ENCODE measurements at places on chromosomes 3 and 15.

GRCh38 chr3:50274371-50275104 is 4.3 kb upstream of the LSMEM2 start:
- H3K27me3 ChIP-seq, result peaks cover 8% of the 10 kb centered on the region
- peak; percentile 77 for DNase-seq
- H3K4me3 ChIP-seq, result no peak overlapping the region
- H3K4me1 ChIP-seq, result peaks cover 17% of the 10 kb centered on the region
- H3K27ac ChIP-seq, result no peak overlapping the region

DNA sequence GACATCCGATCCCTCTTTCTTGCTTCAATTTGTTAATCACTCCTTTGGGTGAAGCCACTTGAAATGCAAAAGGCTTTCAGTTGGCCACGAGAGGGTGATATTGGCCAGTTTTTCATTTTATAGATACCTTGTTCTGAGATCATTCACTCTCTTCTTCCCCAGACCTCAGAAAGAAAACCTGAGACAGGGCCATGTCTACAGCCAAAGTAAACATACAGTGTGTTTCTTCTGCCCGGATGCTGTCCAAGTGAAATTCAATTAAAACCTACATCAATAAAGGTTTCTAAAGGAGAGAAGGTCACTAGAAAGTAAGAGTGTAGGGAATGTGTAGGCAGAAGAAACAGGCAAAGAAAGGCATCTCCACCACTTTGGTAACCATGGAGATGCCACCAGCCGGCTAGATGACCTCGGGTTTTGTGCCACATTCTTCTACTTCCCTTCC is 39.5 kb upstream of the FMN1 start:
- no peaks in the 10 kb centered on the region for H3K27me3 ChIP-seq
- no peaks in the 10 kb centered on the region for H3K4me1 ChIP-seq
- no peak overlapping the region for H3K27ac ChIP-seq
- no peaks in the 10 kb centered on the region for H3K36me3 ChIP-seq

DNA sequence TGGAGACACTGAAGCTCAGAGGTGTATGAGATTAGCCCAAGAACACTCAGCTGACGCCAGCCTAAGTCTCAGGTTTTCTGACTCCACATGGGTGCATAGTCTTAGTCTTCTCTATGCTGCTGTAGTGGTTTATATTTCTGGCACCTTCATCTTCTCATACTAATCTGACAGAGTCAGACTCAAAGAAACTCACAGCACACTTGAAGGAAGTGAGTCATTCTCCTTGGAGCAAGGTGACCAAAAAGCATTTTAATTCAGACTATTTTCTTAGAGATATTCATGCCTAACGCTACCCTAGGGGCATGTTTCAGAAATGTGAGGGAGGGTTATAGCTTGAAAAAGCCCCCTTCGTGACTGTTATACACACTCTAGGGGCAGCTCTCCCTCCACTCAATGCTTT is 775.3 kb upstream of the ARPP21 start:
- DNase-seq, result no peak
- H3K27me3 ChIP-seq, result no peaks in the 10 kb centered on the region
- no peak overlapping the region for H3K27ac ChIP-seq

DNA sequence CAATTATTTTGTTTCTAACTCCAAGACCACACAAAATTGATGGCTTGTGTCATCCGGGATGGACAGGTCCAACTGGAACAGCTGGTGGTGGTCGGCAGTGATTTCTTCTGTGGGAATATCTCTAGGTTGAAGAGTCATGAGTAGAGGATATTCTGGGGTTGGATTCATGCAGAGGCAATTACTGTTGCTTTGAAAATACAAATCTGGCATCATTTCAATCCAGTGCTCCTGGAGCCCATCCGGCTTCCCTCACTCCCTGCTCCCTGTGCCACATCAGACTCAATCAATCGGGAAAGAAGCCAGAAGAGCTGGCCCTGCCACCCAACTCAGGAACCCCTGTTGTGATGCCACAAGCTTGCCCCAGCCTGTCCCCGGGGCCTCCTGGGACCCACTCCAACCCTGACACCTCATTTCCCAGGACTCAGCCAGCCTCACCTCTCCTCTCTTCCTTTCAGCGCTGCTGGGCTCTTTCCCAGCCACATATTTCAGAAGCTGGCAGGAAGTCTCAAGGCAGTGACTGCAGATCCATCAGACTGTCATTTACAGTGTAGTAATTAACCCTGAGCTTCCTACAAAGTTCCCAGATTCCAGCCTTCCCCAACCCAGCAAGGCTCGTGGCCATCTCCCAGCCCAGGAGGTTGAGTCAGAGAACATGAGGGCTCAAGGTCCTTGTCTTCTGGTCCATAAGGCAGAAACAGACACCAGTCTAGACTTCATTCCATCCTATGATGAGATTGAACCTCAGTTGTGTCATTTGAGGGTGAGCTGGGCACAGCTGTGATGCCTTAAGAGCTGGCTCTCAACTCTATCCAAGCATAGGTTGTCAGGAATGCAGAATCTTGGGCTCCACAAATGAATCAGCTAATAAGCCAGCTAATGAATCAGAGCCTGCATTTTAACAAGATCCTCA is 114.0 kb downstream of the FAM174B start:
- no peaks in the 10 kb centered on the region for H3K4me1 ChIP-seq
- no peak for DNase-seq
- no peak overlapping the region for H3K27ac ChIP-seq
- H3K36me3 ChIP-seq, result no peaks in the 10 kb centered on the region
- H3K27me3 ChIP-seq, result no peaks in the 10 kb centered on the region

DNA sequence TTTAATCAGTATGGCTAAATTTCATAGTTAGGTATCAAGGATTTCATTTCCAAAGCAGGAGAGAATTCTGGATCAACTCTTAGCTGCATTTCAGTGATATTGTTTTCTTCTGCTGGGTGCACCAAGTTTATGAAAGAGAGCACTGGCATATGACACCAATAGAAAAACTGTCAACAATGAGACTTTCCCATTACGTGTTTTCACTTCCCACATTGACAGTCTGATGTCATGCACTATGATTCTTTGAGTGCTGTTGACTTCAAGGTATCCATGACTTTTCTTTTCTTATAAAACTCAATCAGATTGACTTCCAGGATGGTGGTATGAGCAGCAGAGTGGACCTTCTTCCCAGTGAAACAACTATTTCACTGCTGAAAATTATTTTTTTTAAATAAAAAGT is 476.1 kb downstream of the EDEM1 start:
- H3K36me3 ChIP-seq, result no peaks in the 10 kb centered on the region
- H3K4me1 ChIP-seq, result no peaks in the 10 kb centered on the region
- no peak overlapping the region for H3K4me3 ChIP-seq
- no peak overlapping the region for H3K27ac ChIP-seq
- H3K27me3 ChIP-seq, result no peaks in the 10 kb centered on the region

GRCh38 chr3:148205977-148206376 is 491.7 kb upstream of the AGTR1 start:
- no peak for DNase-seq
- H3K4me3 ChIP-seq, result no peak overlapping the region
- no peaks in the 10 kb centered on the region for H3K4me1 ChIP-seq
- H3K36me3 ChIP-seq, result no peaks in the 10 kb centered on the region
- no peak overlapping the region for H3K27ac ChIP-seq

DNA sequence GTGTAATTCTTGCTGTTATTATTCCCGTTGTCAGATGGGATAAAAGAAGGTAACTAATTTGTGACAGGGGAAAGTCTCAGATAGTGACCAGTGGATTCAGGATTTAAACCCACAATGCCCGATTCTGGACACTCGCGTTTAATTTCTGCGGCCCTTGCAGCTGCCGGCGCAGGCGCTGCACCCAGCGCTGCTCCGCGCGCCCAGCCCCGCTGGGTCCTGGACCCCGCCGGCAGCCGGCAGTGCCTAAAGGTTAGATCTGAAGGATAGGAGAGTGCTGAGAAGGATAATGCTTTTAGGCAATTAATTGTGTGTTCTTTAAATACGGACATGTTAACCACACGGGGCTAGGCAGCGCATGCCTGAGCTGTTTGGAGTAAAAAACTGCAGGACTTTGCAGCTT is 3.6 kb upstream of the MKRN3 start:
- no peak for DNase-seq
- no peaks in the 10 kb centered on the region for H3K36me3 ChIP-seq
- H3K27me3 ChIP-seq, result no peaks in the 10 kb centered on the region
- H3K4me3 ChIP-seq, result no peak overlapping the region
- no peak overlapping the region for H3K27ac ChIP-seq

DNA sequence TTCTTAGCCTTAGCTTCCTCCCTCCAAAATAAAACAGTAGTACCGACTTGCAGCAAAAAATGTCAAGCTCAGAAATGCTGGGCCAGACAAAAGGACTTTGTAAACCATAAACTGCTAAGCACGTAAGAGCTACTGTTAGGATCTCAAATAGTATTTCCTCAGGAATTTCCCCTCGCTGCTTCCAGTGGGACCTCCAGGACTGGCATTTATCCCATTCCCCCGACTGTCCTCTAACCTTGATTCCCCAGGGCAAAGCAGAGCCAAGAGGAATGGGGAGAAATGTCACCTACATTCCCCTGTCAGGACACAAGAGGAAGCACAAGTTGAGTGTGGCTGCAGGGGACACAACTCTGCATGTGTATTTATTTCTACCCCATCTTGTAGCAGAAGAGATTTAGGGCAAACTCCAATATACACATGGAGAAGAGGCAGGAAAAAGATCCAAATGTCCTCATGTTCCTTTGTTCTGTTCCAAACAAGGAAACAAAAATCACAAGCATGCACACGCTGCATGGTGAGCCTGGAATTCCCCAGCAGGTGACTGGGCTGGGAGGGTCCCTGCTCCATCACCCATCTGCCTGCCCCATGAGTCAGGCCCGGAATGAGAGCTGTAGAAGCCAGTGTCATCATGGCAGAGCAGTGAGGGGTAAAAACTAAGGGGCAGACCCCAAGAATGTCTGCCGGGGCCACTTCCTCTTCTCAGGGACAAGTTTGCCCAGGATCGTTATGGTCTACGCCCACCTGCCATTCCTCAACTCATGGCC is 4.2 kb downstream of the STOML1 start:
- no peaks in the 10 kb centered on the region for H3K27me3 ChIP-seq
- H3K27ac ChIP-seq, result peak overlapping the region; percentile 10
- H3K4me1 ChIP-seq, result peaks cover 37% of the 10 kb centered on the region
- DNase-seq, result peak; percentile 82

DNA sequence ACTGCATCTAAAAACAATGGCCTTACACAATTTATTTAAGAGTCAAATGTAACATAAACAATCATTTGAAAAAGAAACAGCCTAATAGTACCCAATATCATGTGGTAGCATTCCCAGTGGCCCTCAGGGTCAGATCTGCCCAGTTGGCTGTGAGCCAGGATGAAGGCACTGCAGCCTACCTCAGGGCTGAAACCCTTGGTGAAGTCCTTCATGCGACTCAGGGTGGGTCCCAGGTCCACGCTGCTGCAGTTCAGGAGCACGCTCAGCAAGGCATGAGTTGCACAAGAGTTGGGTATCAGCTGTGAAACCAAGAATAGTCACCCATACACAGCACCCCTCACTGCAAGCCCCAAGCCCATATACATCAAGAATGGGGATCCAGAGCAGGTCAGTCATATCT is 37.1 kb downstream of the SEMA3G start:
- H3K4me3 ChIP-seq, result no peak overlapping the region
- H3K27me3 ChIP-seq, result no peaks in the 10 kb centered on the region

- H3K4me3 ChIP-seq, result no peak overlapping the region
- no peaks in the 10 kb centered on the region for H3K27me3 ChIP-seq
- DNase-seq, result no peak
- peak overlapping the region; percentile 53 for H3K27ac ChIP-seq
- H3K4me1 ChIP-seq, result no peaks in the 10 kb centered on the region
- no peaks in the 10 kb centered on the region for H3K36me3 ChIP-seq
These were observed 144.1 kb downstream of the FEZF2 start for GRCh38 chr3:62229211-62229610.

DNA sequence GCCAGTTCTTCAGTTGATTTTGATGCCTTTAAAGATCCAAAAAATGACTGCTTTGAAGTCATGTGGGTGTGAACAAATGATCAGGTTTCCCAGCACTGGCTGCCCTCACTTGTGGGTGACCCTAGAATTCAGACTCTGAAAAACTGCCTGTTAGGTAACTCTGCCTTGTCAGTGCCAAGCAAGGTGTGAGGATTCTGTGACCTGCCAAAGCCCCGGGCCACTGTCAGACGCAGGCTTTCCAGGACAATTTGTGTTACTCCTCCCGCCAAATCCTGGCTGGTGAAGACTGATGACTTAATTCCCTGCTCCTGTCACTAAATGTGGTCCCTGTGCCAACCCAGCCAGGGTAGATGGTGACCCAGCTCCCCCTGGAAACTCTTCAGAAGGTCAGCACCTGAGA is 99.2 kb upstream of the PSMD6 start:
- H3K27ac ChIP-seq, result no peak overlapping the region
- no peaks in the 10 kb centered on the region for H3K4me1 ChIP-seq
- H3K27me3 ChIP-seq, result no peaks in the 10 kb centered on the region
- DNase-seq, result no peak
- peaks cover 2% of the 10 kb centered on the region for H3K36me3 ChIP-seq

DNA sequence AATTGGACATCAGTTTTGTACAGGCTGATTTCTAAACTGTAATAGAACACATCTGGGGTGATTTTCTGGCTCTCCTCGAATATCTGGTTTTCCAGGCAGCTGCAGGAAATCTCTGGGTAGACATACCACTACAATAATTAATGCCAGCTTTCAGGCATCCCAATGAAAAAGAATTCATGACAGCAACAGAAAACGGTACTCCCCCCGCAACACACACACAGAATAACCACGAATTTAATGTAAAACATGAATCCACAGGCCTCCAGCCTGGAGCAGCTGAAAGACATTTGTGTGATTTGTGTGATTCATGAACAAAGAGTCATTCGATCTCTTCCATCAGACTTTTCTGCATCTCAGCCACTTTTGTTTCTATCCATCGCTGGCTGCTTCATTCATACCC is 262.2 kb downstream of the MAGI1 start:
- no peaks in the 10 kb centered on the region for H3K36me3 ChIP-seq
- no peak overlapping the region for H3K4me3 ChIP-seq
- H3K27ac ChIP-seq, result no peak overlapping the region
- DNase-seq, result no peak
- H3K27me3 ChIP-seq, result no peaks in the 10 kb centered on the region

- H3K36me3 ChIP-seq, result no peaks in the 10 kb centered on the region
- H3K27ac ChIP-seq, result peak overlapping the region; percentile 55
- no peak for DNase-seq
- peaks cover 3% of the 10 kb centered on the region for H3K4me1 ChIP-seq
- no peak overlapping the region for H3K4me3 ChIP-seq
These were observed 666 bp upstream of the SEMA3F start for GRCh38 chr3:50154476-50154839.

GRCh38 chr15:60371175-60372051 is 26.4 kb downstream of the ANXA2 start:
- DNase-seq, result no peak
- H3K27ac ChIP-seq, result peak overlapping the region; percentile 45
- H3K36me3 ChIP-seq, result no peaks in the 10 kb centered on the region
- H3K4me3 ChIP-seq, result no peak overlapping the region

- H3K4me1 ChIP-seq, result no peaks in the 10 kb centered on the region
- no peak for DNase-seq
These were observed 282.7 kb upstream of the MANF start for GRCh38 chr3:51102396-51102795.

GRCh38 chr3:24937228-24937627 is 442.6 kb upstream of the THRB start:
- DNase-seq, result no peak
- no peaks in the 10 kb centered on the region for H3K27me3 ChIP-seq
- H3K4me3 ChIP-seq, result no peak overlapping the region
- no peak overlapping the region for H3K27ac ChIP-seq
- H3K4me1 ChIP-seq, result no peaks in the 10 kb centered on the region
- H3K36me3 ChIP-seq, result no peaks in the 10 kb centered on the region
